BJ (cell line): ENCODE measurements at places on chromosomes 3 and 15.

- DNase-seq: no peak
These were observed 769.0 kb upstream of the NR2F2 start for GRCh38 chr15:95561463-95561862.

DNA sequence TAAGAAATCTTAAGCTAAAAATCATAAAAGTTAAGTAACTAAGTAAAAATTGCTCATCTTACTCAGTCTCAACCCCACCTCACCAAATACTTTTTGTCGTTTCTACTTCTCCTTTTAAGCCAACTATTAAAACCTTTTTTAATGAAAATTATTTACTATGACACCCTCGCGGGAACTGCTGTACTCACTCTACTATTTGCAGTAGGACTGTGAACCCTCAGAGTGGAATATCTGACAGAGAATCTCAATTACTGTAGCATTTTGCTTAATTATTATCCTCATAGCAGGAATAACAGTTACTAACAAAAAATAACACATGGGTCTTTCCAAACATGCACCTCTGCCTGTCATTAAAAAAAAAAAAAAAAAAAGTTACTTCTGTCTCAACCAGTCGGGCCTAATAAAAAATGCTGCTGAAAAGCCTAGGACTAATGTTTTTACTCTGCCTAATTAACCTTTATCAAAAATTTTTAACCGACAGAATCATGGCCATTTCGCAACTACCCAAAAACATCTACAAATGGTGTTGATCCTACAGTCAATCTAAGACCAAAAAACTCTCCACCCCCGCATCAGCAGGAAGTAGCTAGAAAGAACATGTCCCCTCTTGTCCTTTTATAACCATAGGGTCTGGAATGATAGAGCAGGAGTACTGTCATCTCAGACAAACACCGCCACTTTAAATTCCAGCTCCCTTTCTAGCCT, 10.2 kb downstream of the ALDH1L1 start:
- DNase-seq: no peak

- DNase-seq: no peak
These were observed 57.4 kb downstream of the EEFSEC start for GRCh38 chr3:128210711-128211110.

DNA sequence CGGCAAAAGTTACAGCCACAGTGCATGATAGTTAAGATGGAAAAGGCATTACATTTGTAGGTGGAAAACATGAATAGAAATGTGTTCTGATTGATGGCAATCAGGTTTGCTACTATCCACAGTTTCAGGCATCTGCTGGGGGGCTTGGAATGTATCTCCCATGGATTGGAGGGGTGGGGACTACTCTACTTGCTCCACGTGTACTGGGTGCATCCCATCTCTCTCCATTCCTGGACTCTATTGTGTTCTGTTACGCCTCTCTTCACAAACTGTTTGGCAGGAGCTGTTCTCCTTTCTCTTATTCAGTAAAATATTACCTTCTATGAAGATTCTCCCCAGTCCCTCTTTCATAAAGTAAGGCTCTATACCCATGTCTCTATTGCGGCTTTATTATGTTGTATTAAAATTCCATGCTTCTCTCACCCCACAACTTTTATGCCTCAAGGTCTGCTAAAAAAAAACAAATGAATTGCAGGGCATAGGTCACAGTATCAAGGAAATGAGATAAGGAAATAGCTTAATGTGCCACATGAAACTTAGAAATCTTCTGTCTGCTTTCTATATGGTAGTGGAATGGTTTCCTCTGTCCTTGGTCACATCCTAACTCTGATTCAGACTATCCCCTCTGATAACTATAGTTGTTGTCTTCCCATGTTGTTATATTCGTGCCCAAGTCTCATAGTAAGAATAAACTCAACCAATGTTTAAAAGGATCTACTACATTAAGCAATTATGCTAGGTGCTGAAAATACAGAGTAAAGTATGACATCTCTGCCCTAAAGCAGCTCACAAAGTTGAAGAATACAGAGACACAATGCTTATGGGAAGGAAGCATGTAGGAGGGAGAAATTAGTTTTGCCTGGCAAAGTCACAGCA, 43.2 kb downstream of the LRRFIP2 start:
- DNase-seq: no peak

- DNase-seq: no peak
These were observed 267.7 kb downstream of the PLOD2 start for GRCh38 chr3:145893331-145893730.

- no peak for DNase-seq
These were observed 55.9 kb upstream of the NR2C2 start for GRCh38 chr3:14891135-14892132.

GRCh38 chr15:44186705-44187104, 8.4 kb downstream of the FRMD5 start:
- no peak for DNase-seq

DNA sequence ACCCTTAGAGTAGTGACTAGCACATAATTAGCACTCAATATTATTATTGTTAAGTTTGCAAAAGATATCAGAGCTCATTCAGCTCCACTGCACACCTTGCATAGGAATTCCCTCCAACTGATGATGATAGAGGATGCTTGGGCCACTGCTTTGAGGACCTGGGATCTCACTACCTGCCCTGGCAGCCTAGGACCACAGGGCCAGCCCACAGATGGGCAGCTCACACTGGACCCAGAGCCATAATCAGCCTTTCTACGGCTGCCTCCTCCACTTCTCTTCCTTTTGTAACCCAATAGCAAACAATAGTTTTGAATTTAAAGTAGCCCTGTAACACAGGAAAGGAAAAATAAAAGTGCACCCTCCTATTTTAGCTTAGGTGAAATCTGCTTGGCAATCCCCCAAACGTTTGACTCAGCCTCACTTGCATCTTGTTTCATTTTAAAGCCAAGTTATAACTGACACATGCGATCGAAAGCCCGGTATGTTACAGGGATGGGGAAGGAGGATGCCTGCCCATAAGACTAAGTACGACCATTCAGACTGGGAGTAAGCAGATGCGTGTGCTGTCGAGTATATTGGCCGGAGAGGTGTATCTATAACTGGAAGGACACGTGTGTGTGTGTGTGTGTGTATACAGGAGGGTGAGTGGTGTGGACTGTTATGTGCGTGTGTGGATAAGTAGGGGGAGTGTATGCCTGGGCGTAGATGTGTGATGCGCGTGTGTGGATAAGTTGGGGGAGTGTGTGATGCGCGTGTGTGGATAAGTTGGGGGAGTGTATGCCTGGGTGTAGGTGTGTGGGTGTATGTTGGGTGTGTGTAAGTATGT, 65.9 kb downstream of the CPN2 start:
- no peak for DNase-seq

- no peak for DNase-seq
These were observed 32.3 kb upstream of the AMOTL2 start for GRCh38 chr3:134406331-134407238.

DNA sequence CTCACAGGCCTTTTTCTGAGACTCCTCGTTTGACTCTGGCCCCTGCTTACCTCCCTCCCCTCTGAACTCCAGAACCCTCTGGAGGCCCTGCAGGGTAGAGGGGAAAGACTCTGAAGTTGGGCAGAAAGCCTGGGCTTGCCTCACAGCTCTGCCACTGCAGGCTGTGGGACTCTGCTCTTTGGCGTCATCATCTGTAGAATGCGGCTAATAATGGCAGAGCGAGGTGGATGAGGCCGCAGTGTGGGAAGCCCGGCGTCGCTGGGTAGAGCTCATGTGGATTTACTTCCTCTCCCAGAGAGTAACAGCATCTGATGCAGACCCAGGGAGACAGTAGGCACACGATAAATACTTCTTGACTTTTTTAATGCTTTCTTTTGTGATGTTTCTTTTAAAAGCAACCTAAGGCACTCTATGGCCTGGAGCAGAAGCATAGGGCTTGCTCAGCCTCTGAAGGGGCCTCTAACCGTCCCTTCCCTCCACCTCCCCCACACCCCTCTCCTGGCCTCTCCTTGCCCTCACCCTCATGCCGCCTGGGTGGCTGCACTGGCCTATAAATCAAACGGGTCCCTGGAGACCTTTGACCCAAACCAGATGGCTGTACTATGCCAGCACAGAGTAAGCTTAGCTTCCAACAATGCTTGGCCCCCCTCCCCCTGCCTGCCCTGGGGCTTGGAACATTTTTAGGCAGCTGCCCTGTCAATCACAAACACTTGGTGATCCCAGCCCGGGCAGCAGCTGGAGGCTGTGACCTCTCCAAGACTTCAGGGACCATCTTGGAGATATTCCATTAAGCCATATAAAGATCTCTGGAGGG, 32.9 kb downstream of the SPSB4 start:
- DNase-seq: no peak

- DNase-seq: no peak
These were observed 14.3 kb downstream of the EHD4 start for GRCh38 chr15:41958002-41958420.

DNA sequence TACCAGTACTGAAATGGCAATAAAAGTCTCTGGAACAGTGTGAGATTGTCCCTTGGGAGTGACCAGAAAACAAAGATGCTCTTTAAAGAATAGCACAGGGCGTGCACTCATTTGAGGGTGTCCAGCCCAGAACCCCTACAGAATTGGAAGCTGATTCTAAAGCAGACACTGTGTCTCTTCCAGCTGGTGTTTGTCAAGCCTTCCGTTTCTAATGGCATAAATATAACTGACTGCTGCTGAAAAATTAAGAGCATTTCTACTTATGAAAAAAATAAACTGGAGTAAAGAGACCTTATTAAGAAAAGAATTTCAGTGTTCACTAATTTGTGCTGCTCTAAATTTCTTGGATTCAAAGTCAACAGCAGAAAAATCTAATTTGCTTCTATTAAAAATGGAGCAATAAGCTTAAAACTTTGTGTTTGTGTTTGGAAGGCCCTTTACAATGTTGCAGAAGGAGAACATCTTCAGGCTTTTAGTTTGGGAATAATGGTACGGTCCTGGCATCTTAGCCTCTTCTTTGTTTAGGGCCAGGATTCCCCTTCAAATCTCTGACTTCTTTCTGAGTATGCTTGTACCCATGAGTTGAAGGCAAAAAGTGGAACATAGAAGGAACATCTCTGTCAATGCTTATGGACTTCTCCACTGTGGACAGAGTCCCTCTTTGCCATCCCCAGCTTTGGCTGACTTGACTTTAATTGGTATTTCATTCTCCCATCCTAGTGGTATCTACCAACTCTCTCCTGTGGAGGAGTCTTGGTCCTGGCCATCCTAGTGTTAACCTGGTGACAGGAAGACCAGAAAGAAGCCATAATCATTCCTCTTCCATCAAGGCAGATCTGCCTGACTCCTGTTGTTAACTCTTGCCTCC, 65.9 kb downstream of the THSD4 start:
- DNase-seq: no peak

DNA sequence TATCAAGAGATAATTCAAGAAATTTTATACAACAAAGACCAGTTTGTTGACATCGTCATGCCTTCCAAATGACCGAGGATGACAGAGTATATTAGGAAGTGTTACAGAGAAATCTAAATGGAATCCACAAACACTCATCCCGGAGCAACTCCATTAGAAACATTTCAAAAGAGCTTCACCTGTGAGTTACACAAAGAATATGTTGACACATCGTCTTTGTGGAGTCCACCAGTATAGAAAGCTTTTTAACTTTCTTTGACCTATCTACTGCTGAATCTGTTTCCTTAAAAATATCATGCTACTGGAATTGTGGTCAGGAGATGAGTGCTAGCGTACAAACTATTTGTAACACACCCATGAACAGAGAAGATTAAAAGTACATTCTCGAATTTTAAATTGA, 130.4 kb downstream of the SUCLG2 start:
- DNase-seq: no peak

- DNase-seq: no peak
These were observed 6.7 kb upstream of the ZFAND6 start for GRCh38 chr15:80052597-80053304.

DNA sequence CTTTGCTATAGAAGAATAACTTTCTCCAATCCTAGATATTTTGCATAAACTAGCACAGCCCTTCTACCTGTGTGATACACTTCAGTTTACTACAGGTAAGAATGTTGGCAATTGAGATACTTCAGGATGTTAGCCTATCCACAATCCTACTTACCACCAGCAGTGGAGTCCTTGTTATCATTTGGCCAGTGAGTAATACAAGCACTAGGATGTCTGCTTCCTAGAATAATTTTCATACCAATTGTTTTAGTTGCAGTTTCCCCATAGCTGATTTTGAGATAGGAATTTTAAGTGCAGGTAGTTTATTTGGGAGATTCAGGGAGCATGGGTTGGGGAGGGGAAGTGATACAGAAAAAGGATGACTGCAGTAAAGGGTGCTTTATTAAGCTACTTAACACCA, 147.2 kb downstream of the EPHA6 start:
- DNase-seq: no peak

GRCh38 chr15:29320420-29320819, 50.8 kb upstream of the NSMCE3 start:
- no peak for DNase-seq

GRCh38 chr3:131402391-131403039, 20.9 kb downstream of the NUDT16 start:
- peak; percentile 23 for DNase-seq

DNA sequence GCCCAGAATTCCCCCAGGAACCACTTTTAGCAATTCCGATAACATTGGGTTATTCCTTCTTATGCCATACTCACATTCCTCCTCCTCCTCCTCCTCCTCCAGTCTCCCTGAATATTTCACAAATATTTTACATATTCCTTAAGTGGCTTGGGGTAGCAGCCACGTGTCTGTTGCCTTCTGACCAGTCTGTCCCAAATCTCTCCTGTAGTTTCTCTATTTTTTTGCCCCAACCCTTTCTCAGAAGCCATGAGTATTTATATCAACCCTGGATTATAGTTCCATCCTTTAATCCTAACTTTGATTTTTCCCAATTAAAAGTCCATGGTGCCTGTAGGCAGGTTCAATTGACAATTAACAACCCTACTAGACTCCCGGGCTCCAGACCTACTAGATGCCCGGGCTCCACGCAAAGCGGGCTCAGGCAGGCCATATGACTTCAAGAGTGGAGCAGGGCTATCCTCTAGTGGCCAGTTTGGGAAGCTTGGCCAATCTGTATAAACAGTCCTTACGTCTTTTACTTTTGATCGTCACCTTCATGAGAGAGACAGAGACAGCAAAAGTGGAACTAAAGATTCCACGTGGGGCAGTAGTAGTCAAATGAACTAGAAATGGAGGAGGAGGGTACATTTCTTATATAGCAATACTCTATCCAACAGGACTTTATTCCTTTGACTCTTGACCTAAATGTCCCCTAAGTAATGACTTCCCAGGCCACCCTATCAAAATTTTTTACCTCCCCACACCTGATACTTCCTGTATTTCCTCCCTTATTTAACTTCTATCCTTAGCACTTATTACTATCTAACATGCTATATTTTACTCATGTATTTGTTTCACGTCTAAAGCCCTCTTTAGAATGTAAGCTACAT, 69.7 kb downstream of the USF3 start:
- no peak for DNase-seq

DNA sequence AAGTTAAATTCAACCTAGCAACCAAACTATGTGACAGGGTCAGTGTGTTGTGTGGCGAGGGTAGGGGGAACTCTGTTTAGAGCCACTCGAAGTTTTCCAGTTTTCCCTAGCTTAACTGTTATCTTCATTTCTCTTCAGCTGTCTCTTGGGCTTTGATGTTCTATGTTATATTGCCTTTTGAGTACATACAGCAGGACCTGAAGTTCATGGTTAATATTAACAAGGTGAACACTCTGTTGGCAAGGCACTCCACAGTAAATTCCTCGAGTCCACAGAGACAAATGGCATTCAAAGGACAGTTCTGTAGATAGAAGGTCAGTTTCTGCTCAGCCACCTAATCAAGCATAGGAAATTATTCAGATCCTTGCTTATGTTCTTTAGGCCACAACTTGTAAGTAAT, 147.9 kb upstream of the DPH6 start:
- DNase-seq: no peak
